Thoracic aorta endothelial cell (primary cell): ENCODE measurements at places on chromosomes 5 and 9. TPM values are rescaled to one million over a fixed set of nuclear protein-coding genes. Genes with fewer than 3 reads are reported as not detected.

The RASEF gene
- total RNA-seq: under 0.01 and 0.07 TPM in 2 replicates

The CA9 gene
- total RNA-seq: 0.14 TPM in 1 of 2 replicates, not detected in the other

The FCN1 gene
- not detected in 2 replicates for total RNA-seq

The MTRR gene
- total RNA-seq: 54.5 and 60.6 TPM in 2 replicates

The SLC6A18 gene
- total RNA-seq: not detected in 2 replicates

The OR1J2 gene
- not detected in 2 replicates for total RNA-seq

The DOCK8 gene
- total RNA-seq: 0.80 and 1.3 TPM in 2 replicates

The ADAMTS2 gene
- total RNA-seq: 0.50 TPM in 1 of 2 replicates, not detected in the other

The GRXCR2 gene
- total RNA-seq: not detected in 2 replicates

The WNT8A gene
- not detected in 2 replicates for total RNA-seq

The SLC36A3 gene
- not detected in 2 replicates for total RNA-seq

The CARTPT gene
- total RNA-seq: not detected in 2 replicates
